PC-3 (cell line): ENCODE measurements at places on chromosomes 6 and 20. TPM values are rescaled to one million over a fixed set of nuclear protein-coding genes. Genes with fewer than 3 reads are reported as not detected.
A peak's percentile ranks its signal among the peaks of the same experiment; 100 is the strongest.

DNA sequence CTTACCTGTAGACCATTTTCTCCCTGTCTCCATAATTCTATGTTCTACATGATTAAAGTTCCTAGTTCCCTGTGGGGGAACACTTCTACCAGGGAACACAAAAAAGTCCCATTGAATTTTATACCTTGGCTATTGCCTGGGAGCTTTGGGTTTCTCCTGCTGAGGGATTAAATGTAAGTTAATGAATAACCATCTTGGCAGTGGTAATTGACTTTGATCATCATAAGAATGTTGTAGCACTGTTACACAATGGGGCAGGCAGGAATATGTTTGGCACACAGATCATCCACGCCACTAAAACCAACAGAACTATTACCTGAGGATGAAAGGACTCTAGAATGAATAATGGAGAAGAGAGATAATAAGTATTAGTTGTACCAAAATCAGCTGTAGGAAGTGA is 1106.2 kb upstream of the GJE1 start:
- no peak for DNase-seq

- no peak for DNase-seq
Observed at GRCh38 chr6:78953798-78954197, 86.4 kb downstream of the IRAK1BP1 start.

- DNase-seq, result no peak
Observed at GRCh38 chr6:120606743-120607142, 727.5 kb downstream of the TBC1D32 start.

The SLC32A1 gene
- not detected in 2 replicates for total RNA-seq

The SEMG1 gene
- total RNA-seq, result not detected in 2 replicates

The LRRN4 gene
- total RNA-seq, result 0.44 TPM in 1 of 2 replicates, not detected in the other

GRCh38 chr6:14811775-14812428 is 434.0 kb upstream of the JARID2 start:
- DNase-seq, result no peak

DNA sequence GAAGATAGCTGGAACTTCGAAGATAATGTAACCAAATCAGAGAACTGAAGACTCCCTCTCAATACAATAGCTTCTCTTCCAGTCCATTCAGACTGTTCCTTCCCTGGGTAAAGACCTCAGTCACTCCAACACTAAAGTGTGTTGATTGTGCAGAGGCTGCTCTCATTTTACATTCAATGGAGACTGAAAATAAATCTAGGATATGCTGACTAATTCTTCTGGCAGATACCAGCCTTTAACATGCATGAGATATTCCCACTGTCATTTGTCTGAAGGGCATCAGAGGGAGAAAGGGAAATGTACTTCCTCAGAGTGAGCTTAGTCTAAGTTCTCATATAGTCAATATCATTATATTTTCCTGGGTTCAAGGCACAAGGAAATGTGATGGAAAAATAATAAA is 166.4 kb upstream of the IRAK1BP1 start:
- no peak for DNase-seq

GRCh38 chr20:41483553-41483930 is 116.9 kb upstream of the EMILIN3 start:
- peak; percentile 23 for DNase-seq

DNA sequence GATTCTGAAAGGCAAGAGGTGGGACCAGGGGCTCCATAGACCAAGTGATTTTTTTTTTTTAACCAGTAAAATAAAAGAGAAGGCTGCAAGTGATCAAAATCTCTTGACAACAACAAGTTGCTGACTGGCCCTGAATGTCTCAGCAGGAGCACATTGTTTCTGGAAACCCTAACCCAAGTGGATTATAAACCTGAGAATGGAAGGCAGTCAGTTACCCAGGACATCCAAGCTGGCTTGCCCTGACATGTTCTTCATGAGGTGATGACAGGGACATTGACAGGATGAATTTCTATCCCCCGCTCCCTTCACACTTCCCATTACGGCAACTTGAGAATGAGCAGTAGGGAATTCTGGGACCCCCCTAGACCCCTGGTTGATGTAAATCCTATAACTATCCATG is 49.6 kb upstream of the RIPOR2 start:
- DNase-seq, result no peak
